ENCODE measurements at places on chromosomes 2 and 18. TPM values are rescaled to one million over a fixed set of nuclear protein-coding genes. Genes with fewer than 3 reads are reported as not detected.

GRCh38 chr2:106833256-106833655 lies 52.7 kb downstream of the ST6GAL2 start:
- no peak for DNase-seq

- DNase-seq, result no peak
Observed at GRCh38 chr2:162330881-162331280, 12.4 kb upstream of the IFIH1 start.

GRCh38 chr18:79540904-79541282 lies 138.7 kb upstream of the CTDP1 start:
- DNase-seq, result no peak

- DNase-seq, result no peak
Observed at GRCh38 chr2:42765686-42766085, 1.8 kb upstream of the OXER1 start.

GRCh38 chr2:105806996-105807395 lies 62.3 kb downstream of the NCK2 start:
- no peak for DNase-seq

DNA sequence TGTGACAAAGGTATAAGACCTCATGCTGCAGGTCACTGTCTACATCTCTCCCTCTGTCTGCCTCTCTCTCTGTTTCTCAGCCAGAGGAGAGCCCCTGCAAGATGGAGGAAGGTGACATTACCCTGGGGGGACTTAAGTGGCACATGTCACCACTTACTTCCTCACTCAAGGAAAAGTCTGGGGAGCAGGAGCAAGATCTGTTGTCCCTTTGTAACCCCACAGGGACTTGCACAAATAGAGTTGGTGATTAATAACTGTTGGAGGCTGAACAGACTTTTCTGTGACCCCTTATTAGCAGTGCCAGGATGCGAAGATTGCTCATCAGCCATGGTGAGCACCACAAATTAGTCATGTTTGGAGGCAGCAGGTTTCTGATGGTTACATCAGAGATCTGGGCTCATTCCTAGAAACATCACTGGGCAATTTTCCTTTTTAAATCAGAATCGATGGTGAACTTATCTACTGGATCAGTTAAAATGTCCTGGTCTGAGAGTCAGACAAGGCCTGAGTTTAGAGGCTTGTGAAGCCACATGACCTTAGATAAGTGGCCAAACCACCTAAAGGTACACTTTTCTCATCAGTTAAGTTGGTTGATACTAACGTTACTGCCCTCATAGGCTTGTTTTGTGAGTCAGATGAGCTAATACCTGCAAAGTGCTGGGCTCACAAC lies 81.2 kb upstream of the LTBP1 start:
- no peak for DNase-seq

GRCh38 chr2:46540496-46541331 lies 61.3 kb downstream of the TMEM247 start:
- no peak for DNase-seq

DNA sequence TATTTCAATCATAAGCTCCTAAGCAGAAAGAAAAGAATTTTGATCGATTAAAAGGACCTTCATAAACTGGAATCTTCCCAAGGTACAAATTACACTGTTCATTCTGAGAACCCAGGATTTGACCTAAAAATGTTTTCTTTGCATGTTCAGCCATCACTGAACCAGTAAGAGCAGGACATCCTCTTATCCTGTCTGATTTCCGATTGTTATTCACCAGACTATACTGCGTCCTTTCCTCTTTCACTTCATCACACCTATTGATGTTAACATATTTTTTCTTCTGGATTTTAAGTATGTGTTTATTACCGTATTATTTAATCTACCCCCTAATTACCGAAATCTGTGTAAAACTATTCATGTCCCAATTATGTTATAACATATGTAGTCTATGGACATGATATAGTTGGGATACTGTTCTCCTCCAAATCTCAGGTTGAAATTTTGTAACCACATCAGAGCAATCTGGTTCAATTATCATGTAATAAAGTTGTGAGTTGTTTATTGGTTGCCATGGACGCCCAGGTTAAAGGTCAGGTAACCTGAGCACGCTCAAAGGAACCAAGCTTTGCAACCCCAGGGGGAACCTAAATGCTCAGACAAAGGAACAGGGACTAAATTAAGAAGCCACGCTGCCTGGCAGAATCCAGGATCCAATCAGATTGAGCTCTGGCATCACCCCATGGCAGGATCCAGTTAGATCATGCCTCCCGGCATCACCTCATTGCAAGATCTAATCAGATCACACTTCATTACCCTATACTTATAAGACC lies 11.6 kb upstream of the TBC1D8 start:
- DNase-seq, result no peak

GRCh38 chr2:118148809-118149208 lies 60.5 kb downstream of the INSIG2 start:
- DNase-seq, result no peak

DNA sequence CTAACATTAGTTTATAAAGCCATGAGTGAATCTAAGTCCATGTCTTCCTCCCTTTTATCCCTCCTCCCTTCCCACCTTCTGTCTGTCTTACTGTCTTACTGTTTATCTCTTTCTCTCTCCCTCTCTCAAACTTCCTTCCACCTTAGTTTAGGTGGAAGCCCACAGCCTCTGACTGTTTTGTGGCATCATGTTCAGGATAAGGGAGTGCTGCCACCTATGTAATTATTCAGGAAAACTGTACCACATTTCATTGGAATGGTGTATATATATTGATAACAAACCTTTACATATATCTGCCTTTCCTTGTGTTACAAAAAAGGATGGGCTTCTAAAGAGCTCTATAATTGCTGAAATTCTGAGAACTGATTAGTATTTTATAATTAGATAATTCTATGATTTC lies 48.7 kb downstream of the NETO1 start:
- no peak for DNase-seq

The SLC4A3 gene
- 339 TPM for total RNA-seq
